Activated gamma-delta T cell (primary cell): ENCODE measurements at places on chromosomes 7 and 10.

DNA sequence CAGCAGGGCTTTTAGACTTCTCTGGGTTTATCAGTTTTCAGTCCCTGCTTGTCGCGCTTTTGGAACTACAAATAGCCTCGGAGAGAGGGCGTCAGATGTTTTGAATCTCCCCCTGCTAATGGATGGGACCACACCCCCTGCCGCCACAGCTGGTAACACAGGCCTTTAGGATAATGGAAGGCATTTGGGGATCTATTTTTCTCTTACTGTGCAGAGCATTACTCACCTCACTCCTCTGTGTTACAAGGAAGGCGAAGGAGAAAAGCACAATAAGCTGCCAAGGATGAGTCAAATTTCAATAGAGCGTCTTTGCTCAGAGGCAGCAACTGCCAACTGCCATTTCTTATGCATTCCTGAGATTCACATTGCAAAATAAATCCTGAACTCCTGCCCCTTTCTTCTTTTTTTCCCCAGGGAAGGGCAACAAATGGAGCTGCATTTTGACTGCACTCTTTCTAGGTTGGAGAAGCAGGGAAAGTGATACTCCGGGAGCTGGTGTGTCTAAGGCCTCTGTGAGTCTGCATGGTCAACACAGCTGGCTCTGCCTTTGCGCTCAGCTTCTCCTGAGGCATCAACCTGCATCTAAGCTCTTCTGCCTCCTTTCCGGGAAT lies 31.5 kb upstream of the SMNDC1 start:
- DNase-seq: no peak

GRCh38 chr10:1251769-1252168 lies 195.6 kb downstream of the WDR37 start:
- no peak for DNase-seq

GRCh38 chr10:6035101-6035834 lies 26.9 kb downstream of the IL2RA start:
- DNase-seq: no peak

DNA sequence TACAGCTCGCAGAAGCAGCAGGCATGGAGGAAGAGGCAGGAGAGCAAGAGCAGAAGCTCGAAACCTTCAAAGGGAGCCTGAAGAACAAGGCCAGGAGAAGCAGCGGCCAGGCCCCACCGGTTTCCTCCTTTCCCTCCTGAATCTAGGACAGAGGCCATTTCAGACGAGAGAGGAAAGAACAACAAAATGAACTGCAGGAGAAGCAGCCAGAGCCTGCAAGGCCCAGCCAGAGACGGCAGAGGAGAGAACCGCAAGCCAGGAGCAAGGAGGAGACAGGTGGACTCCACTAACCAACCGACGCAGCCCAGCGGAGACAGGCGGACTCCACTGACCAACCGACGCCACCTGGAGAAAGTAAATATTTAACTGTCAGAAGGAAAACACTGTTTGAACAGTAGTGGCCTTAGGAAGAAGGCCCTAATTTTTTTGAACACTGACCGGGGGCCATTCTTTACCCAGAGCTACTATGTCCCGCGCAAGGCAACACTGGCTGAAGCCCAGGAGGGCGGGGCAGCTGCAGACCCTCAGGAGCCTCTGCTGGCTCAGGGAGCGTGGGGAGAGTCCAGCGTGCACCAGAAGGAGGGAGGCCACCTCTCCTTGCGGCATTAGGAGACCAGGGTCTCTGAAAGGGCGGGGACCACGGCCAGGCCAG lies 559.2 kb downstream of the PTPRN2 start:
- DNase-seq: no peak

DNA sequence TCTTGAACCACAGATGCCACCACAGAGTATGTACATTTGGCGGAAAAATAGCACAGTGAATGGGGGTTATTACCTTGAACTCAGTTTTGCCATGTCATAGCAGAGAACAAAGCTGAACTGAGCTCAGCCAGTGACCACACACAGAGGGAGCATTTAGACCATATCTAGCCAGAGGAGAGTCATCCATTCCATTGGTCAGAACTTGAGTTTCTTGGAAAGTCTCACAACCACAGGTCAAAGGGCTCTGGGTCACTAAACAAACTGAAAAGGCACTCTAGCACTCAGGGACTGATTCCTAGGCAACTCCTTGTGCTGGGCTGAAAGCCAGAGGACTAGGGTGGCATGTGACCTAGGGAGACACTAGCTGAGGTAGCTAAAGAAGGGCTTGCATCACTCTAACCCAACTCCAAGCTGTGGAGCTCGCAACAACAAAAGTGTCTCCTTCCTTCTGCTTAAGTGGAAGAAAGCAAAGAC lies 239.7 kb upstream of the SEMA3D start:
- DNase-seq: no peak

- DNase-seq: no peak
Measured at GRCh38 chr7:45074528-45075354, 14.0 kb downstream of the NACAD start.

DNA sequence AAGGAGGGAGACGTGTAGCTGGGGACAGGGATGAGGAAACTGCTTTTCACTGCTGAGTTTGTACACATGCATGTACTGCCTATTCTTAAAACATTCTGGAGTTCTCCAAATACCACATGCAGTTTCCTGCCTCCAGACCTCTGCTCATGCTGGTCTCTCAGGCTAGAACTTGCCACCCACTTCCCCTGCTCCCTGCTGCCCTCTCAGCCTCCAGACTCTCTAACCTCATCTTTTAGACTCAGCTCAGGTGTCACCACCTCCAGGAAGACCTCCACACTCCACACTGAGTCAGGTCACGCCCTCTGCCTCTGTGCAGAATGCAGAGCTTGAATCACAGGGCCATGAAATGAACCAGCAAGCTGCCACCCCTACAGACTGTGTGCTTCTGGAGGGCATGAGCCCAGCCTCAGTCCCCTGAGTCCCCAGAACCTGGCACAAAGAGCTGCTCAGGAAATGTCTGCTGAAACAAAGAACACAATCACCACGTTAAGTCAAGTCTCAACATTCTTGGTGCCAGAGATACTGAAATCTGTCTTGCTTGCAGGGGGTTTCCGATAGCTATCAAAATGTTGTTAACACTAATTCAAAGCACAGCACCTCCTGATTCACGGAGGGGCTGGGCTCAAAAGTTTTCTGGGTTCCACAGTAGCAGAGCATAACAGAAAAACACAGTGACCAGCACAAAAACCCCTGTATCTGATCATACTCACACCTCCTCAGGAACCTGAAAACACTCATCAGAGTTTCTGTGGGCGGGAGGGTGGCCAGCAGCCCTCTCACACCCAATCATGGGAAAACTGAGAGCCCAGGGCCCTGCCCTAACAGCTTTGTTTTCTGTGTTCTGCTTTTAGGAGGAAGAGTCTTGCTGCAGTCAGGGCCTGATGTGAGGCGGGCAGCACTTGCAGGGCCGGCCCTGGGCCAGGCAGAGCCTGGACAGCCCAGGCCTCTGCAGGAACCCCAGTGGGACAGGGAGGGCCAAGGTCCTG lies 21.1 kb downstream of the FAM53B start:
- DNase-seq: peak; percentile 21

DNA sequence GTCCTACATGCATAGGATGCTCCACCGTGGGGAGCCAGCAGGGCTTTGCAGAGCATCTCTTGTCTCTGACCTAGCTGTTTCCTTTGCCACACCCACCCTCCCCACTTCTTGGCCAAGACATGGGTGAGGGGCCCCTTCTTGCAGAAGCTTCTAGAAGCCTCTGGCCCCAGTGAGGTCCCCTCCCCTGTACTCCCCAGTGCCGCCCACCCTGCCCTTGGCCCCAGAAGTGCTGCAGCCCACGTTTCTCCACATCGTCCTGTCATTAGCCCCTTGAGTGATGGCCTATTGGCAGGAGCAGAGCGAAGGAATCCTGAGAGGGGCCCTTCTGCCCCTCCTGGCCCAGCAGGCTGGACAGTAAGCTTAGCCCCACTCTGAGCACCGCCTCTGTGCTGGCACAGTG lies 43.7 kb downstream of the ALOX5 start:
- no peak for DNase-seq

DNA sequence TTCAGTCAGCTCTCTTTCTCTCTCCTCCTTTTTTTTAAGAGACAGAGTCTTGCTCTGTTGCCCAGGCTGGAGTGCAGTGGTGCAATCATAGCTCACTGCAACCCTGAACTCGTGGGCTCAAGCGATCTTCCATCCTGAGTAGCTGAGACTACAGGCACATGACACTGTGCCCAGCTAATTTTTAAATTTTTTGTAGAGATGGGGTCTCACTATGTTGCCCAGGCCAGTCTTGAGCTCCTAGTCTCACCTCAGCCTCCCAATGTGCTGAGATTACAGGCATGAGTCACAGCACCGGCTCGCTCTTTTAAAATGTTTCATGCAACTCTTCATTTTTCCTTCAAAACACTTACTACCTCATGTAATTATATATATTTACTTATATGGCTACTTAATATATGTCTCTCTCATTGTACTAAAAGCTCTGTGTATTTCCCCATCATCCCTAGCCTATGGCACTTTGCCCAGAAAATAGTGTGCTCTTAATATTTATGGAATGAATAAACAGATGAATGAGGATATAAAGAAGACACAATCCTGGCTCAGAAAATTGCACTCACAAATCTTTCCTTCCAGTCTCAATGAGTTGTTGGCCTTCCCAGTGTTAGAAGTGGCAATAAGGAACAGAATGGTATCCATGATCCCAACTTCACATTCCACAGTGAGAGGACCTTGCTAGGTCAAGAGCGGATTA lies 33.9 kb downstream of the EBLN1 start:
- no peak for DNase-seq

DNA sequence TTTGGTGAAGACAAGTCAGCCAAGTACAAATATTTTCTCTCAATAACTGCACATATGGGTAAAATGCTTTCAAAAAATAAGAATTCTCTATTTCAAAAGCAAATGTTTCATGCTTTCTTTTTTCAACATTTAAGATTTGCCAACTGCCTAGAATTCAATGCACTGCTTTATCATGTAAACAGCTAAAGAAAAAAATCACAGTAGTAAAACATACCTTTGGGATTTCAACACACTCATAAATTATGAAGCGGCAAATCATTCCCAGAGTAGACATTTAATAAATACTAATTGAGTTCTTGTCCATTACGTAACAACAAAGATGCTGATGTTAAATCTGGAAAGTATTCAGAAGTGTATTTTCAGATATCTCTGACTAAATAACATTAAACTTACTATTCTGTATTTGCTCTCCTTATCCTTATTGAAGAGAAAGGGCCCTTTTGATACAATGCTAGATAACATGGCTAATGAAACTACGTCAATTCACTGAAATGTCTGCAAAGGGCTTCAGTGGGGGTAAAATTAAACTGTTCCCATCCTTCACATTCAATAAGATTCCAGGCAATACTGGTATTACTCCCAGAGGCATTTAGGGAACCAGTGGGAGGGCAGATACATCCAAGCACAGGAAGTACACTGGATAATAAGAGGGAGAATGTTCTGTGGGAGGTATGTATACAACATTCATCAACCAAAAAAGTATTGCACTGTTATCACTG lies 13.9 kb downstream of the NAPEPLD start:
- DNase-seq: no peak

GRCh38 chr7:91201442-91202113 lies 62.7 kb upstream of the FZD1 start:
- no peak for DNase-seq

- DNase-seq: no peak
Measured at GRCh38 chr7:50718876-50719275, 63.8 kb downstream of the GRB10 start.

DNA sequence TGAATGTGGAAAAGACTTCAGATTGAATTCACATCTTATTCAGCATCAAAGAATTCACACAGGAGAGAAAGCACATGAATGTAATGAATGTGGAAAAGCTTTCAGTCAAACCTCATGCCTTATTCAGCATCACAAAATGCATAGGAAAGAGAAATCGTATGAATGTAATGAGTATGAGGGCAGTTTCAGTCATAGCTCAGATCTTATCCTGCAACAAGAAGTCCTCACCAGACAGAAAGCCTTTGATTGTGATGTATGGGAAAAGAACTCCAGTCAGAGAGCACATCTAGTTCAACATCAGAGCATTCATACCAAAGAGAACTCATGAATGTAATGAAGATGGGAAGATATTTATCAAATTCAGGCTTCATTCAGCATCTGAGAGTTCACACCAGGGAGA lies 14.8 kb downstream of the ZNF655 start:
- DNase-seq: no peak

DNA sequence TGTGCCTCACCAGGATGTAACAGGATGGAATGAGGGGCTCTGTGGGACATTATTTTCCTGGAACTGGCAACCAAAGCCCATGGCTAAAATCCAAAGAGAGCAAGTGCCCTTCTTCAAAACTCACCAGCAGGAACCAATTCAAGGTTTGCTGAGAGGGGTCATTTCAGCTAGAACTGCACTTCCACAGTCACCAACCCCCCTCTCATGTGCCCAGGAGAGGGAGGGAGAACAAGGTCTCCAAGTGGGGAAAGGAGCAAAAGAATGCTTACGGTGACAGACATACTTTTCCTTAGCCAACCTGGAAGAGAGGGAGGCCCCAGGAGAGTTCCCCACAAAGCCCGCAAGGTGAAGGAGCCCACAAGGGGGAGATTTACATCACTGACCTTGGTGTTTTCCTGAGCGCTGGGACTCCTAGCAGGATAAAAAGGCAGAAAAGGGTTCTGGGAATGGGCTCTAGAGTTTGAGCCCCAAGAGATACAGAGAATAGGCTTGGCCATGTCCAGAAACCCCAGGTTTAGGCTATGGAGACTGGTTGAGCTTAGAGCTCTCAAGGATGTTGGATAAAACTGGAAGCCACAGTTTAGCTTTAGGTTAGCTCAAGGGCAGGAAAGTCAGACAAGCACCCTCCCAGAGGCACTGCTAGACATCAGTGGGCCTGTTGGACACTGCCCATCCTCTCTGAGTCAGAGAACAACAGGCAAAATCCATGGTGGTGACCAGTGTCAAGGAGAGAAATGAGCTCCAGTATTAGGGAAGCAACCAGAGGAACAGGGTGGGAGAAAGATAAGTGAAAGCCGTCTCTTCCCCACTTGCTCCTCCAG lies 63.9 kb upstream of the GHITM start:
- DNase-seq: no peak

GRCh38 chr7:154984601-154985188 lies 18.2 kb downstream of the PAXIP1 start:
- DNase-seq: no peak

DNA sequence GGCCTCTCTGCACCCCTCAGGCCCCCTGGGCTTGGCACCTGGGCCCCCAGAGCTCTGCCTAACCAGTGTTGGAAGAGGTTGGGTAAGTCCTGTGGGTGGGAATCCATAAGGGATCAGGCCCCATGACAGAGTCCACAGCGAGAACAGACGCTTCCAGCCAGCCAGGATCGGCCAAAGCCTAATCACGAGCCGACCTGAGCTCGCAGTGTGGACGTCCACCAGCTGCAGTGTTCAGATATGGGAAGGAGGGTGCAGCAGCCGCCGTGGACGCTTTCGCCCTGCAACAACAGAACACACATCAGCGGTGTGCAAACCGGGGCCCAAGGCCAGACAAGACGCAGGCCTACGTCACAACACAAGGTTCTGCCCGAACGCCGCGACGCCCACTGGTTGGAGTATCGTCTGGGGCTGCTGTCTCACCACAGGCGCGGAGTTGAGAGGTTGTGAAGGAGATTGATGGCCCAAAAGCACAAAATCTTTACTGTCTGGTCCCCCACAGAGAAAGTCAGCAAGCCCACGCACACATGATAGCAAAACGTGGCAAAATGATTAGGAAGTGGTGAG lies 102.1 kb downstream of the FOXL3 start:
- no peak for DNase-seq
